ENCODE measurements at places on chromosomes 11 and 22.

- peak; percentile 47 for DNase-seq
These were observed 28.1 kb downstream of the IGSF9B start for GRCh38 chr11:133928628-133929059.

- DNase-seq: no peak
These were observed 26.6 kb upstream of the RELT start for GRCh38 chr11:73349633-73350032.

DNA sequence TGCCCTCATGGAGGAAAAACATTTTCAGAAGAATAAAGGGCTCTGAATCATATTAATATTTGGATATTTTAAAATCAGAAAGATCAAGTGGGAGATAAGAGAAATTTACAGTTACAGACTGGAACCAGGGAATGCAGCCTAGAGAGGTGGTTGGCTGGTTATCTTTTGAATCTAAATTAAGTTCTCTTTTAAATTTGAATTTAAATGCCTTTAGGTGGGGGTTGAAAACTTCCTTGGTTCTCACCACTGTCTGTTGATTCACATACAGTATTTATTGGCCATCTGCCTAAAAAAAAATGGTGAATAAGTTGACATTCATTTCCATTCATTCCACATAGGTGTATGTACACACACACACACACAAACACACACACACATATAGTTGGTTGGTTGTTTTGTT lies 35.7 kb upstream of the PTPRJ start:
- DNase-seq: no peak

GRCh38 chr11:60589611-60590010 lies 74.4 kb downstream of the MS4A13 start:
- no peak for DNase-seq

GRCh38 chr11:70440206-70440605 lies 41.9 kb downstream of the CTTN start:
- DNase-seq: no peak

DNA sequence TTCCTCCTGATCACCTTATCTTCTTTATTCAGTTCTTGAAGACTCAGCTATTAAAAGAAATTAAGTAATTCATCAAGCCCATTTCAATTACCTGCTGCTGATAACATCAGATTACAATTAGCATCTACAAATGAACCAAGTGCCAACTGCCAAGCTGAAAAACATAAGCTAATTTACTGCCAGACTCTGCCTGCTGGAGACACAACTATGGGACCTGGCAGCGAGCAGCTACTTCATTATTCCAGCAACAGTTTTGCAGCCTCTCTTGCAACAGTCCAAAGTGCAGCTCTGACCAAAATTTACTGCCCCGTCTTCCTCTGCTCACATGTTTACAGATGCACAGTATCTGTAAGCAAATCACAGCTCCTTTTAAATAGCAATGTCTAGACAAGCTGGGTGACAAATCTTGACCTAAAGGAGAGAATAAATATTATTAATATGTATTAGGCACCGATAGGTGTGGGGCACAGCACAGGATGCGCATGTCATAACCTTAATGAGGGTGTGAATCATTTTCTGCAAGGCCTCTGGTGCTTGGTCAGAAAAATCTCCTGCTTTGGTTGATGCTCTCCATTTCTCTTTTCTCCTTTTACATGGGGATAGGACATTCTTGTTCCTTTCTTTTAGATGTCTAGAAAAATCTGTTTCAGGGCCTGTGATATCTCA lies 232.2 kb upstream of the PITPNB start:
- no peak for DNase-seq

DNA sequence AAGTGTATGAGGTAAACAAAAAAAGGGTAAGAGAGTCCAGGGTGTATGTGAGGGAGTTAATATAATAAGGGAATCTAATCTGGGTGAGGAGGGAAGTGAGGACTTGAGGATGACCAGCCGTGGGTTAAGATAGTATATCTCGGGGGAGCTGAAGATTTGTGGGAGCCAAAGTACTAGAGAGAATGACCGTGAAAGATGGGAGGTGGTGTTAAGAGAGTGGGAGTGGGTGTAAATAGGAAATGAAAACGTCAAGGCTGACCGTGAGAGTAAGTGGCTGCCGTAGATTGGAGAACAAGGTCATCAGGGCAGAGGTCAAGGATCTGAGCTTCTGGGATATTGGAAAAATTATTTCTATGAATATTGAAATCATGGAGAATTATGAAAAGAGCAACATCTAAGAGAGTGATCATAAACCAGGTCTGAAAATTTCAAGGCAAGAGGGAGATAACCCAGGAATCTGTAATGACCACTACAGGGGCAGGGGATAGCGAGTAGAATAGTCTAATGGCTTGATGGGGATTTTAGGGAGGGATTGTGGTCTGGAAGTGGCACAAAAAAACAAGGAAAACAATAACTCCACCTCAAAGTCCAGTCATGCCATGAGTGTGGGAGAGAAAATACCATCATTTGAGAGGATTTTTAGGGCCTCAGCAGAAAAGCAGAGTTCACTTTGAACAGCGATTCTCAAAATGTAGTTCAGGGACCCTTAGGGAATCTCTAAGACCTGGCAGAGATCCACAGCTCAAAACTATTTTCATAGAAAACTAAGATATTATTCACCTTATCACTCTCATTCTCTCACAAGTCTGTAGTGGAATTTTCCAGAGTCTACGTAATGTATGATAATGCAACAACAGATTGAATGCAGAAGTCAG lies 72.0 kb downstream of the PRR5L start:
- DNase-seq: no peak

GRCh38 chr11:41320238-41320637 lies 139.2 kb downstream of the LRRC4C start:
- DNase-seq: no peak

- no peak for DNase-seq
These were observed 54.9 kb downstream of the CD82 start for GRCh38 chr11:44620328-44620725.

DNA sequence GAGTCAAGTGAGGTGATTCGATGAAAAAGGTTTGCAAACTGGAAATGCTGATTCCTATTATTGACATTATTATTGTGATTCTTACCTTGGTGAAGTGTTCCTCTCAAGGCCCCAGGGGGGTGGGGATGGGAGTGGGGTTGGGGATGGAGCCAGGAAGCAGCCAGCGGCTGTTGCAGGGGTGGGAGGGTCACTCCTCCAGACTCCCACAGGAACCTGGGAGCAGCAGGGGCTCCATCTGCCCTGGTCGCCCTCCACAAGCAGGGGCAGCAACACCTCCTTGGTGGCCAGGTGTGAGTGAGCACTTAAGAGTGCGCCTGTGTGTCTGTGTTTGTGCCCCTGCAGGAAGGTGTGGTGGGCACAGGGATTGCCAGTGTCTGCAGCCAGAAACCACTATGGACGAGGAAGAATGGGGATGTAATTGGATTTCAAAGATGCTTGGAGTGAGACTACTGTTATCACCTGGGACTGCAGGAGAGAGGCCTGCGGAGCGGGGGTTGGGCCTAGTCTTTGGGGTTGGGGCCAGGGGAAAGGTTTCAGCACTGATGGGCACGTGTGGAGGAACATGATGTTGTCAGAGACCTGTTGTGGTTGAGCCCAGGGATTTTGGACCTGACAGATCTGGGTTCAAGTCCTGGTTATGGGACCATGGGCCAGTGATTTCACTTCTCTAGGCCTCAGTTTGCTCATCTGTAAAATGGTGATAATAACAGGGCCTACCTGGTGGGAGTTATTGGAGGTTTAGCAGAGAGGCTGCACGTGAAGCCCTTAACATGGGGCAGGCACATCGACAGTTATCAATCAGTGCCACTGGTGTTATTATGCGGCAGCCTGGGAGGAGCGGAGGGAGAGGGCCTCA lies 3.6 kb upstream of the TP53I11 start:
- no peak for DNase-seq

GRCh38 chr11:10605941-10606381 lies 37.5 kb upstream of the LYVE1 start:
- DNase-seq: peak; percentile 33

DNA sequence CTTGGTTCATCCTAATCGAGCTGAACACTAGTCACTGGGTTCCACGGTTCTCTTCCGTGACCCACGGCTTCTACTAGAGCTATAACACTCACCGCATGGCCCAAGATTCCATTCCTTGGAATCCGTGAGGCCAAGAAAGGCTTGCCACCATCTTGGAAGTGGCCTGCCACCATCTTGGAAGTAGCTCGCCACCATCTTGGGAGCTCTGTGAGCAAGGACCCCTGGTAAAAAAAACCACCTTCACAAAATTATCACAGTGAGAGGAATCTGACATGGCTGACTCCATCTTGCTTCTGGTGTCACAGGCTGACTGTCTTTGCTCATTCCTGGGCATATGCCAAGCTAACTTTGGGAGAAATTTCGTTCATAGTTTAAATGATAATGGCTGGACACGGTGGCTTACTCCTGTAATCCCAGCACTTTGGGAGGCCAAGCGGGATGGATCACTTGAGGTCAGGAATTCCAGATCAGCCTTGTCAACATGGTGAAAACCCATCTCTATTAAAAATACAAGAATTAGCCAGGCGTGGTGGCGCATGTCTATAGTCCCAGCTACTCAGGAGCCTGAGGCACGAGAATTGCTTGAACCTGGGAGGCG lies 18.9 kb upstream of the KCTD14 start:
- no peak for DNase-seq

DNA sequence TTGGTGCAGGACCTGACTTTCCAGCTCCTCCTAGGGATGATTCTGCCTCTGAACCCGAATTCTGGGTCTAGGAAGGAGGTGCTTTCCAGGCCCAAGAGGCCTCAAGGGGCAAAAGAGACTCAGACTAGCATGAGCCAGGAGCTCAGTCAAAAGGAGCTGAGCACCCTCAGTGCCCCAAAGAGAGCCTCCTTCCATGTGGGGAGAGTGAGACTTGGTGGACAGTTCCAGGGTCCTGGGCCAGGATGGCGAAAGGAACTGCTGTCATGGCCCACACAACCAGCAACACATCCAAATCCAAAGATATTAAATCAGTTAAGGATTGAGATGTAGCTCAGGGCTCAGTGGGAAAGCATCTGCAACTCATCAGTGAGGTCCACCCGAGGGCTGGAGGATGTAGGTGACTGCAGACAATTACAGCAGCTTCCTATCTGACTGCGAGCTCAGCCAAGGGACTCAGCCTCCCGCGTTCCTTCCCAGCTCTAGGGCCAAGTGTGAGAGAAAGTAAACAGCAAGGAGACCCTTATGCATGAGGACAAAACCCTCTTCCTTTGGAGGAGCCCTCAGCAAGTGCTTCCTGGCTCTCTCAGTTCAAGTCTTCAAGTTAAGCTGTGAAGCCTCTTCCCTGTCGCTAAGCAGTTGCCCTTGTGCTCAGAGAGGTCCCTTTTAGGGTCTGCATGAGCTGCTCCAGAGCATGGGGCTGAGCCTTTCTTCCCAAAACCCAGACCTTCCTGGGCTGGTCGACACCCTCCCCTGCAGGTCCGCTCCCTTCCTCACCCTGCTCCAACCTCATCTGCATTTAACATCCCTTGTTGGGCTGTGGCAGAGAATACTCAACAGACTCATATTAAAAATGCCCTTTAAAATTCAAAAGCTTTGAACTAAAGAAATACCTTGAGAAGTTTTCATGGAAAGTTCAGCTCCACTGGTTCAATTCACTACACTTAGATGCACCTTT lies 35.8 kb downstream of the C11orf58 start:
- DNase-seq: no peak

GRCh38 chr11:93895106-93895862 lies 44.9 kb upstream of the VSTM5 start:
- peak; percentile 14 for DNase-seq

DNA sequence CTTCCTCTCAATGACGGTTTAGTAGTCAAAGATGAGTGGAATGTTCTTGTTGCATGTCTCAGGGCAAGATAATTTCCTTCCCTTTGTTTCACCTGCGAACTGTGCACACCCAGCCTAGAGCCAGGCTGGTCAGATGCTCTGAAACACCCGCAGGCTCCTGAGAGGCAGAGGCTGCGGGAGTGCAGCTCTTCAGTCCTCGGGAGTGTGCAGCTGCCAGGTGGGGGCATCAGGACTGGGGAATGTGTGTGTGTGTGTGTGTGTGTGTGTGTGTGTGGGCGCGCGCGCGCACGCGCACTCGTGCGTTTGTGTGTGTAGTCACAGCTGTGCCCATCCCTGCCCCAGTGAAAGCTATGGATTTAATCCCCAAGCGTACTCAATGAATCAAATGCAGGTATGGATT lies 136.2 kb upstream of the NTM start:
- no peak for DNase-seq

DNA sequence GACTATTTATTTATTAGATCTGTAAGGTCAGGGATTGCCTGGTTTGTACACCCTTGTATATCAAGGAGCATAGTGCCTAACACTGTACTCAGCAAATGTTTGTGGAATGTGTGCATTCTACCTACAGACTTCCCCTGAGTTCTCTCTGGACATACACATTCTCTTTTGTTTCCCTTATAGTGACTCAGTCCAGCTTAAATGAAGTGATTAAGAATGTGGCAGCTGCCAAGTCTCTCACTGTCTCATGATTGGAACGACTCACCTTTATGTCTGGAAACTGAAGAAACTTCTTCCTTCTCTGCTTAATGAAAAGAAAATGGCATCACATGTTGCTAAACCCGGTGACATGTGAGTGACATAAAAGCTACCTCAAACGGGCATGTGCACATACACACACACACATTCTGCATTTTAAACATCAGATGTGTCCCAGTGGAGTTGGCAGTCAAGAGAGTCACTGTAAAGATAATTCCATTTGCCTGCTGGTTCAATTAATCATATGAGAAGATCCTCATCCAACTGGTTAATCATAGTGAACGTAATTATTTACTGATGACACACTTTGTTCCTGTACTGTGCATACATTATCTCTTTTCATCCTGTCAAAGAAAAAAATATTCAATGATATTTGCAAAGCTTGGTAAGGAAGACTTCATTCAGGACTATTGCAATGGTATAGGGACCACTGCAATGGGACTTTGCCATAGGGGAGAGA lies 42.8 kb downstream of the GLYAT start:
- DNase-seq: no peak

DNA sequence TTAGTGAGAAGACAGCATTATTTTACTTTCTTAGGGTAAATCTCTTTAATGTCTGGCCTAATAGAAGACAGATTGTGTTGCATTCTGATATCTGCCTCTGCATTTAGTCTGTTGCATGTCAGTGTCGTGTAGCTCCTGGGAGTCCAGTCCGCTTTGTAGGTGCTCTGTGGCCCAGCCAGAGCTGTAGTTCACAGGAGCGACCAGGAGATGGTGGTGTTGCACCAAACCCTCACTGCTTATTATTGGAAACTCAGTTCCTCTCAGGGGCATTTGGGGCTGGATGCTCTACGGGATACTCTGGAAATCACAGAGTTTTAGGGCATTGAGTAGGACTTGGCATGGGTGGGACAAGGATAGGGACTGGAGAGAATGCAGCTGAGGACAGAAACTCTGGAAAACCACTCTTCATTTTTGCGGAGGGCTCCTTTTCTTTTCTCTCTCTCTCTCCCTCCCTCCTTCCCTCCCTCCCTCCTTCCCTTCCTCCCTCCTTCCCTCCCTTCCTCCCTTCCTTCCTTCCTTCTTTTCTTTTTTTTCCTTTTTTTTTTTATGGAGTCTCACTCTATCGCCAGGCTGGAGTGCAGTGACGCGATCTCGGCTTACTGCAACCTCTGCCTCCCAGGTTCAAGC lies 21.7 kb downstream of the MIAT start:
- DNase-seq: peak; percentile 73
